Muscle of arm (tissue), 14 donors: ENCODE measurements at places on chromosomes 7 and 10. TPM values are rescaled to one million over a fixed set of nuclear protein-coding genes. Genes with fewer than 3 reads are reported as not detected.
A peak's percentile ranks its signal among the peaks of the same experiment; 100 is the strongest.

The PHTF2 gene
- polyA plus RNA-seq = 27.8 TPM

The TRIL gene
- polyA plus RNA-seq = 44.7 TPM

The PLEKHS1 gene
- polyA plus RNA-seq = 0.07 TPM

The MYOF gene
- 38.5 TPM for polyA plus RNA-seq

The UNCX gene
- not detected for polyA plus RNA-seq

The STAG3 gene
- not detected for polyA plus RNA-seq

The DRGX gene
- polyA plus RNA-seq = not detected

The SPDYE11 gene
- polyA plus RNA-seq = 0.25 TPM

The PPP1R17 gene
- not detected for polyA plus RNA-seq

The GIMAP1 gene
- 3.1 TPM for polyA plus RNA-seq

The KCND2 gene
- 1.5 TPM for polyA plus RNA-seq

The PTF1A gene
- polyA plus RNA-seq = not detected

GRCh38 chr7:92635538-92635937 is 45.3 kb upstream of the FAM133B start:
- no peak for DNase-seq

- peak; percentile 37 for DNase-seq
These were observed 77.4 kb downstream of the LRMDA start for GRCh38 chr10:75508814-75509306.

- no peak for DNase-seq
These were observed 149.7 kb downstream of the LRRTM3 start for GRCh38 chr10:67075491-67075971.

- DNase-seq = peak; percentile 55
These were observed 4.7 kb downstream of the ZNF503 start for GRCh38 chr10:75396631-75397495.

GRCh38 chr7:118114175-118114574 is 69.8 kb upstream of the LSM8 start:
- DNase-seq = no peak

- DNase-seq = no peak
These were observed 17.8 kb downstream of the VWC2 start for GRCh38 chr7:49791088-49791741.

- no peak for DNase-seq
These were observed 95.2 kb downstream of the CLEC2L start for GRCh38 chr7:139618482-139619366.

GRCh38 chr7:132882714-132883428 is 199.0 kb downstream of the CHCHD3 start:
- no peak for DNase-seq

DNA sequence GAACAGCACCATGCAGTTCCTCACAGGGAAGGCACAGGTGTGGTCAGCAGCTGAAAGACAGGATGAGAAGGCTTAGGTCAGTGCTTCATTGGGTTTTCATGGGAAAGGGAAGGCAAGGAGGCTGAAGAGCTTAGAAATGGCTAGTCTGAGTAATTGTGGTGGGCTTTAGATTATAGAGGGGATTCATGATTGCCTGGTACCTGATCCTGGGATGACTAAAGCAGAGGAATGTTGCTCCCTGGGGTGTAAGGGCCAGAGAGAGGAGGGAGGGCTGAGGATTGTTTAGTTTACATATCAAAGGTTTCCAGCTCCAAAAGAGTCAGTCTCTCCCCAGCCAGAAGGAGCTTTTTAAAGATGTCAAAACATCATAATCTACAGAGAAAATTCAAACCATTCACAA is 396.3 kb upstream of the POM121L12 start:
- DNase-seq = no peak

GRCh38 chr10:113027574-113028455 is 77.8 kb downstream of the TCF7L2 start:
- DNase-seq = no peak

- no peak for DNase-seq
These were observed 62.5 kb downstream of the TMEM130 start for GRCh38 chr7:98807068-98808048.

GRCh38 chr10:17954861-17955260 is 3.1 kb downstream of the SLC39A12 start:
- DNase-seq = no peak

DNA sequence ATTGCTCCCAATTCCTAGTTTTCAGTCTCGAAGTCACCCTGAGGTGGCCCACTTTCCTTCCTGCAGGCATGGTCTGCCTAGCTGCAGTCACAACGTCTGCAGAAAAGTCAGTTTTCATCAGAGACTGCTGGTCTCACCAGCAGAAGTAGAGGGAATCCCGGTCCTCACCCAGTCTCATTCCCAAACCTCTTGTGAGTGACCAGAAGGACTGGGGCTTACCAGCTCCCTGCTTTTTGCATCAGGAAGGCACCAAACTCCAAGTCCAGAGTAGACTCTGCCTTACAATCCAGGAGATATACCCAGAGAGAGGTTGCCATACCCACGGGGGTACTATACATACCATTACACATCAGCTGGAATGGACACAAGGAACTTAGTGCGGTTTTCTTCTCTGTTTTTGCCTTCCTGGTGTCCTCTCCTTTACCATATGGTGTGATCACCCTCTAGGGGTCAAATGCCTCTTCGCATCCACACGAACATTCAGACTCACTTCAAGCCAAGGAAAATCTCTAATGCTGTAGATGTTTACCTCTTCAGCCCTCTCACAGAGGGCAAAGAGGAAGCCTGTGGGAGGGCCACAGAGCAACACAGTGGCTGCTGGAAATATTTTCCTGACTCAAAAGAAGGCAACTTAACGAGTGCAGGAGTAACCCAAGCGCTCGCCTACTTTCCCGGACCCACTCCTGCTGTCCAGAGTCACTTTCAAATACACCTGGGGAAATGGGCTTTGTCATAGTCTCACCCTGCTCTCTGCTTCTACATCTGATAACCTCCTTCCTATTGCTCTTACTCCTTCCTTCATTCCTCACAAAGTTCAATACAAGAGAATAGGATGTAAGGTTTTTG is 220.9 kb downstream of the C7orf25 start:
- peak; percentile 49 for DNase-seq

- DNase-seq = no peak
These were observed 113.9 kb downstream of the ABLIM1 start for GRCh38 chr10:114544045-114544659.

- DNase-seq = no peak
These were observed 294.5 kb upstream of the NFE2L3 start for GRCh38 chr7:25857376-25858067.

DNA sequence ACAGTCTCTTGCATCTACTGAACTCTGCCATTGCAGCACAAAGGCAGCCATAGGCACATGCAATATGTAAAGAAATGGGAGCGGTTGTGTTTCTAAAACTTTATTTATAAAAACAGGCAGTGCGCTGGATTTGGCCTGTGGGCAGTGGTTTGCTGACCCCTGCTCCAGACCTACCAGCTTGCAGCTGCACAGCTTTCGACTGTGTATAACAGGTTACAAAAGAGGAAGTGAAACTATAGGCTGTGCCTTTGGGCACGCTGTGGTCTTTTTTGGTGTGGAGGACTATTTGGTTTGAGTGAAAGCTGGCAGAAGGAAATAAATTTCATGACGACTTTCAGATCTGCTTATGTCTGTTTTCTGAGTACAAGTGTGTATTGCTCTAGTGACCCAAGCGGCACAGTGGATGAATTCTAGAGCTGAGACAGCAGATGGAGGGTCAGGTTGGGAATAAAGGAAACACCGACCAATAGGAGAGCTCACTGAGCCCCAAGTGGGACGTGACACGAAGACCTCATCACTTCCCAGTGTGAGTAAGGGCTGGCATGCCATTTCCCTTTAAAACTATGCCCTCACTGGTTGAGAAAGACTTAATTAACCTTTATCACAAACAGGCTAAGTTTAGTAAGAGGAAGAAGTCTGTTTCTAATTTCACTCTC is 152.7 kb downstream of the ANK3 start:
- peak; percentile 8 for DNase-seq

- no peak for DNase-seq
These were observed 516.5 kb upstream of the KLF6 start for GRCh38 chr10:4301291-4302045.

GRCh38 chr10:101014230-101014884 is 14.7 kb downstream of the LZTS2 start:
- DNase-seq = peak; percentile 80

DNA sequence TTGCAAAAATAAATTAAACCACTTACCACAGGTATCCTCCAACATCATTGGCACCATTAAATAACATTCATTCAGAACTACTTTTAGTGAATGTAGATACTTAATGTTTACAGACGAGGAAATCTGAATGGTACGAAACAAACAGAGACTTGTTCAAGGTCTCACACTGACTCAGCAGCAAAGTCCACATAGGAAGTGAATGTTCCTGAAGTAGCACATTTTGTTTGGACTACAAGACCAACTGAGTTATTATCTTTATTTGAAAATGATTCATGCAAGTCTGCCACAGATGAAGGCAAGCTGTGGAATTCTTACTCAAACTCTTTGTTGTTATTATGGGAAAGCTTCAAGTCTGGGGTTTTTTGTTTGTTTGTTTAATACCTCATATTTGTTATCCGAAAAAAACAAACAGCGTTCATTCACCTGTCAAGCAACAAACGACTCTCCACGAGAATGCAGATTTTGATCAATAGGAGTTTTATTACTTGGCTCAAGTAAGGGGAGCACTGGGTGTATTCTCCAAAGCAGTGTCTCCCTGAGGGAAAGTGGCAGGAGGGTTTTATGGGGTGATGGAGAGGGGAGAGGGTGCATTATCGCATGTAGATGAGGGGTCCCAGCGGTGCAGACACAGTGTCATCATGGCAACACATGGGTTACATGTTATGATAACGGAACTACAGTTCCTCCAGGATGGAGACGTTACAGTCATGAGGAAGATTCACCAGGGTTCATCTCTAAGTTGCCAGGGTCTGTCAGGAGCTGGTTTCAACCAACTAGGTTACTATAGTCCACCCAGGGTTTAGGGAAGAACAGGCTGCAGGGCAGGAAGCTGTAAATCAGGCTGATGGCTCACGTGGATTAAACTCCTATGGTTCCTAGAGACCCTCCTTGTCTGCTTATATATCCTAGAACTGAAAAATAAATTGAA is 147.7 kb upstream of the AKR1E2 start:
- no peak for DNase-seq

DNA sequence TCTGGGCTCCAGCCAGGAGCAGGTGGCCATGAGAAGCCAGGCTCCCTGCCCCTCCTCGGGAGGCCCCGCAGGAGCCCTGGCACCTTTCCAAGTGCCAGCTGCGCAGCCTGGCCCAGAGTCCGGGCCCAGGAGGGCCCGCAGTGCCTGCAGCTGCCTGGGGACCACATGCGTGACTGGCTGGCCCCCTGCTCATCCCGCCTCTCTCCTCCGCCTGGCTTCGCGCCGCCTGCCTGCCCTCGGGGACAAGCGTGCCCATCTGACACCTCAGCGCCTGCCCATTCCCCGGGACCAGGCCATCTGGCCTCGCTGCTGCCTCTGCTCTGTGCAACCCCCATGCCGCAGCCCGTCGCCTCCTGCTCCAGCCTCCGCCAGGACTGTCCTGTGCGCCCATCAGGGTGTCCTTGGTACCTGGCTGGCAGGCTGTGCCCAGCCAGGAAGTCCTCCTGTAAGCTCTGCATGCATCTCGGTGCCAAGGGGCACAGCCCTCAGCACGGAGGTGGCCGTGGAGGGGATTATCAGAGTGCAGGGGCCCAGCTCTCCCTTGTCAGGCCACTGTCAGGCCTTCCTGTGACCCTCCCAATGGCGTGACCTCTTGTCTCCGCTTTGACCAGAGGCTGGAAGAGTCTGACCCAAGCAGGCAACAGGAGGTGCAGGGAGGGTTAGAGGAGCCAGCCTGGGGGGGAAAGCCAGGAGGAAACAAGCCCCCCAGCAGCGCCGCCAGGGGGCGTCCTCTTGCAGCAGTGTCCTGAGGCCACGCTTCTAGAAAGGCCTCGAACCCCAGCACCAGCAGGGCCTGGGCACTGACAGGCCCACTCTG is 50.5 kb downstream of the TMEM209 start:
- no peak for DNase-seq

DNA sequence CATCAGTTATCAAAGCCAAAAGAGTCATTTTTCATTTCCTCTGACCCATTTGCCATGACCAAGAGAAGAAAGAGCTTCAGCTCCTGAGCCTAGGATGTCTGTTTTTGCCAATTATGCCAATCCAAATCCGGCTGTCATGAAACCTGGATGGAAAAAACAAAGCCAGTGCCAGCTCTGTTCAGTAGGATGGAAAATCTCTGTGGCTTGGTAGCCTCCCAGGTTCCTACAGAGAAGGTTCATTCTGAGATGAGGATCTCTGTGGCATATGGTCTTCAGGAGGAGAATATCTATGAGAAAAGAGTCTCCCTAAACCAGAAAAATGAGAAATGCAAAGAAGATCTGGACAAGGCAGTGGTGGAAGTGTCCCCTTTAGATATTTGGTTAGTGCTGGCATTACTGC is 475.4 kb downstream of the CNTNAP2 start:
- no peak for DNase-seq

- DNase-seq = no peak
These were observed 76.0 kb upstream of the PDGFA start for GRCh38 chr7:595621-596010.
